ENCODE measurements at places on chromosomes 5 and 9.

DNA sequence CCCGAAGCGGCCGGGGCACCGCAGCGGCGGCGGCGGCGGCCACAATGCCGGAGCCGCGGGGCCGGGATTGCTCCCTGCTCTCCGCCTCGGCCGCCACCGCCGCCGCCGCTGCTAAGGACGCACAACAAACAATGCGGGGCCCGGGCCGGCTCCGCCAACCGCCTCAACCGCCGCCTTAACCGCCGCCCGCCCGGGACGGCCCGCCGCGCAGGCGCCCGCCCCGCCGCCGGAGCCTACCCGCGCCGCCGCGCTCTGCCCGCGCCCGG is 254 bp downstream of the STRBP start:
- no peak for DNase-seq

DNA sequence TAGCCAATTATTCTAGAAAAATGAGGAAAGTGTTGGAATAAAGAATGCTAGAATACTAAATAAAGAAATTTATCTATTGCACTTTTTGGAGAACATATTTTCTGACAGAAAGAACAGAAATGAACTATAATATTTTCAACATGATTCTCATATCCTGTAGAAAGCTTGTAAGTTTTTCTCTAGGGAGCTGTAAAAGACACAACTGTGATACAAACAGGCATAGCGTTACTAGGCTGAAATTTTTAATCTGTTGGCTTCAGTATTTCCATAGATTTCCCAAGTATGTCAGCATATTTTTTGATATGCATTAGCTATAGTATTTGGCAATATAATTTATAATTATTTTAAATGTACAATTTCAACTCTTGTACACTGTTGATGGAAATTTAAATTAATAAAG is 31.3 kb downstream of the ANXA1 start:
- no peak for DNase-seq

DNA sequence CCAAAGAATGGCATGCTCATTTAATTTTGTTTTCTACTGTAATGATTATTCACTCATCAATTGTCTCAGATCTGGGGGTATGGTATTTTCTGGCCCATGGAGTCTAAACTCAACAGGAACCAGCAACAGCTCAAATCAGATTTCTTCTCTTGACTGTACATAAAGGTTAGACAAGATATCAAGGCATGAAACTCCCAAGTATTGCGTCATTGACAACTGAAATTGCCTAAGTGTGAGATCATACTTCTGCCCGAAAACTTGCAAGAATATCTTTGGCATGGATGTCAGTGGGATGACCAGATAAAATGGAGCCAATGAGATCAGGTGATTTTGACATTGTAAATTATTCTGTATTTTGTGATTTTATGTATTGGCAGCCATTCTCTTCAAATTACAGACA is 141.7 kb upstream of the STK32A start:
- no peak for DNase-seq

GRCh38 chr5:120532835-120533234 is 68.7 kb downstream of the PRR16 start:
- no peak for DNase-seq

DNA sequence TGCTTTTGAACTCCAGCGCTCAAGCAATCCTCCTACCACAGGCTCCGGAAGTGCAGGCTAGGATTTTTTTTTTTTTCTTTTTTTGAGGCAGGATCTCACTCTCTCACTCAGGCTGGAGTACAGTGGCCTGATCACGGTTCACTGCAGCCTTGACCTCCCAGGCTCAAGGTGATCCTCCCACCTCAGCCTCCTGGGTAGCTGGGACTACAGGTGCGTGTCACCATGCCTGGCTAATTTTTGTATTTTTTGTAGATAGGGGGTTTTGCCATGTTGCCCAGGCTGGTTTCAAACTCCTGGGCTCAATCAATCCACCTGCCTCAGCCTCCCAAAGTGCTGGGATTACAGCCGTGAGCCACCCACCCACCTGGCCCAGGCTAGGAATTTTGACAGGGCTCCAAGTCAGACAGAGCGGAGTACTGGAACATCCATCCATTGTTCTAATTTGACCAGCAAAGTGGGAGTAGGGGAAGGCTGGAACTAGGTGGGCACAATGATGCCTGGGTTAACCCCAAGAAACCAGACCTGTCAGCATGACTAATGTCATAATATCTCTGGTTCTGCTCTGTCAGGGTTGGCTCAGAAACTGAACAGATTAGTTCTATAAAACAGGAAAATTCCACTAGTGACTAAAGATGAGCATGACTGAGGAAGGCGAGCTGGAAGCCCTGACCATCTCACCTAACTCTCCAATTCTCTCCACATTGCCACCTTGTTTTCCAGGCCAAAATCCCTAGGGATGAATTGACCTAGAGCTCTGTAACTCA is 9.2 kb downstream of the ZBTB5 start:
- no peak for DNase-seq

GRCh38 chr9:132075853-132076252 is 3.8 kb downstream of the MED27 start:
- no peak for DNase-seq

All from GM18507 (cell line).